ENCODE measurements at places on chromosomes 12 and 14.

DNA sequence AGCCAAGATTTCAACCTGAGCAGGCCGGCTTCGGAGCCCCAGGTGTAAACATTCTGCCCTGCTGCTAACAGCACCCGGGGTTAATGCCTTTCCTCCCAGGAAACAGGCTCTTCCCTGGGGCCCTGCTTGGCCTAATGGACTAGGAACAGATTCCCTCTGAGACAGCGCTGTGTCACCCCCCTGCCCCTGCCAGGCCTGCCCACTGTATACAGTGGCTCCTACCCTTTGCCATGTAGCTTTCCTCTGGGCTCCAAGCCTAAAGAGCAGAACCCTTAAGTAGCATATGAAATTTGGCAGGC, 28.3 kb upstream of the BCDIN3D start:
- DNase-seq, result no peak

DNA sequence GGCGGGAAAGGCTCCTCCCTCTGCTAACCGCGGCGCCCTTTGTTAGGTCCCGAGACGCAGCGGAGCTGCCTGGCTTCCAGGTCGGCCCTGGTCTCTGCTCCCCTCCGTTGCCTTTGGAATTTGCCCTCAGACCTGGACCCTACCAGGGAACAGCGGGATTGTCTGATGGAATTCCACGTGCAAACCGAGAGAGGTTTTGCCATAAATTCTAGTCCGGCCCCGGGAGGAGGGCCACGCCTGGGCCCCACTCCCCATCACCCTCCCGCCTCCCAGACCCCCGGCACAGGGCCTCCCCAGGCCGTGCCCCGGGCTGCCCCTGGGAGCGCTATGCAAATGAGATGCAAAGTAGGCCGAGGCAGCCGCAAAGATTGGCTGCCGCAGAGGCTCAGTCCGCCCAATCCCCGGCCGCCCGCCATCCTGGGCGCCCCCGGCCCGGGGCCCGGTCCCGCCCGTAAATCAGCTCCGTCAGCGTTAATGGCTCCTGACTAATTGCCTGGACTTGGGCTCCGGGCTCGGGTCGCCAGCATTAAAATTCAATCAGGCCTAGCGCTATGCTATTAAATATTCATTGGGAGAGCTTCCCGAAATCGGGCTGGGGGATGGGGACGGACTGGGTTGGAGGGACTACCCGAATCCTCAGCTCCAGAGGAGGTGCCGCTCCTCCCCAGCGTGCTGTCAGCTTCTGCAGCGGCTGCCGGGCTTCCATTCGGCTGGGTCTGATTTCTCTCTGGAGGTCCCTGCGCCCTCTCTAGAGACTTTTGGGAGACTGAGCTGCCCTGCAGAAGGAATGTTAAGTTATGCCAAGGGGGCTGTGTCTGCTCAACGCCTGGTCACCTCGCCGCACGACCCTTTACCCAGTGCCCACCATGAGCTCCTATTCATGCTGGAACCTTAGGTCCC, 15.7 kb upstream of the FIGNL2 start:
- no peak for DNase-seq

- no peak for DNase-seq
Observed at GRCh38 chr12:79661629-79662028, 29.1 kb downstream of the PAWR start.

DNA sequence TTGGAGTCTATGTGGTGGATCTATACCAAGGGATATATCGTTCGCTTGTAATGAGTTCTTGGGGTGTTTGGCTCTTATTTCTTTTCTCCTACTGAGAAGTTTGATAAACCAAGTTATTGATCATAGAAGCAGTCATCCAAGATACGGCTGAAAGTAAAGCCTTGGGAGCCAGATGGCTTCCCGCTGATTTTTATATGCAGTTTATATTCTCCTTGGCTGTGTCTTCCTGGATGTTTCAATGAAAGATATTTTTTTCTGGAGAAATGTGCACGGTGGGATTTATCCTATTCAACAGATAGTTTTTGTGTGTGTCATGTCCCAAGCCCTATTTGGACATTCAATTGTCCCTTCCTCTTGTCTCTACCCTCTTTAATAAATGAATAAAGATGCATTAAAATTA, 289.0 kb downstream of the ERC1 start:
- DNase-seq, result no peak

- DNase-seq, result no peak
Observed at GRCh38 chr14:39447175-39447661, 15.0 kb upstream of the FBXO33 start.

DNA sequence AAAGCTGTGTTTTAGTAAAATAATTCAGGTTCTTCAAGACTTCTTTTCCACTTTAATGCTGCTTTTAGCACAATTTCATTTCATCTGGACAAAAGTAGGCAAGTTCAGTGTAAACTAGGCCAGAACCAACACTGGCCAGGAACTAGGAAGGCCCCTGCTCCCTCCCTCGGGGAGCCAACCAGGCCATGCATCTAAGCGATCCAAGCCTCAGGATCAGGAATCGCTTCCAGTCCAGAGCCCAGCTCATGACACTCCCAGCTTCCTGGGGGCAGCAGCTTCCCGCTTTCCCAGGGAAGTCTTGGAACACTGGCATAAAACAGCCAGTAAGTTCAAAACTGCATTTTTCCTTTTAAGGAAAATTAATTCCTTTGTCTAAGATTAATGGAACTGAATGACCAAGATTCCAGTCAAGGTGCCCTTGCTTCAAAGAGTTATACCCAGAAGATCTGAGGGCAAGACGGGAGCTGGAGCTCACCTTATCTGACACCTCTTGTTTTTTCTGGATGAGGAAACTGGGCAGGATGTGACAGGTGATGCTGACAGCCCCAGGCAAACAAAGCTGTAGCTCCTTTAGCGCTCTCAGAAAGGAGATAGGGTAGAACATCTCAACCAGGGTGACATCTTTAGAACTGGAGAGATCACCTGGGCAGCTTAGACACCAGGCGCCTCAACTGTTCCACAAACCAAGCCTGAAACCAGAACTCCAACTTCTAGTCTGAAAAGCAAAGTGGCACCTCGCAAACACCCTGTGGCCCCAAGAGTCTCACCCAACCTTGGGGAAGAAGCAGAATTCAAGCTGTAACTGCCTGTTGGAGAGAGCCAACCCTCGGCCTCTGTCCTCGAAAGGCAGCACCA, 61.4 kb upstream of the PNMA1 start:
- no peak for DNase-seq

GRCh38 chr14:22802860-22803686, 12.2 kb downstream of the SLC7A7 start:
- no peak for DNase-seq

- DNase-seq, result no peak
Observed at GRCh38 chr14:102295270-102295669, 9.7 kb downstream of the MOK start.

- no peak for DNase-seq
Observed at GRCh38 chr12:108890208-108890607, 10.3 kb downstream of the DAO start.

DNA sequence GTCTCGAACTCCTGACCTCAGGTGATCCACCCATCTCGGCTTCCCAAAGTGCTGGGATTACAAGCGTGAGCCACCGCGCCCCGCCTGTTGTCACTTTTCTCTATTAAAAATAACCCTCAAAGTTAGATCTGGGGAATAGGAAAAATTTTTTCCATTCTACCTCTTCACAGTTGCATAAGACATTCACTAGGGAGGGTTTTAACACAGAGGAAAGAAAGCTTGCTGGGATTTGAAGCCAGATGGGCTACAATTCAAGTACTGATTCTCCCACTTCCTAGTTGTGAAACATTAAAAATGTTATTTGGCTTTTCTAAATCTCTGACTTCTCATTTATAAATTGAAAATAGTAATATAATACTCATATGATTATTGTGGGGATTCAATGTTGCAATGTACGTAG, 23.3 kb upstream of the SLC15A5 start:
- DNase-seq, result no peak

DNA sequence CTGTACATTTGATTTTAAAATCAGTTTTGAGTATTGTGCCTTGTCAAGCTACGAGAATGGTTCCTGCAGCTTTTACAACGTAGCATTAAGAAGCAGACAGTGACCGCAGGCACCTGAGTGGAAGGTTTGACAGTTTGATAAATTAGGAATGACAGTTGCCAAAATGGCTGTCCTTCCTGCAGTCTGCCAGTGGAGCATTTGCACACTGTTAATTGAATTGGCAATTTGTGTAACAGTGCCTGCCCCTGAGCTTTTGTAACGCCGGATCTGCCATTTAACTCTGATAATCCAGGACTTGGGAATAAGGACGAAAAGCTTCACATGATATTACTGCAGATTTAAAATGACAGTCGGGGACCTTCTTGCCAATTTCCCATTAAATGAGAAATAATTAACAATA, 385.3 kb downstream of the NPAS3 start:
- no peak for DNase-seq

- DNase-seq, result no peak
Observed at GRCh38 chr12:93134893-93135285, 205.8 kb upstream of the EEA1 start.

DNA sequence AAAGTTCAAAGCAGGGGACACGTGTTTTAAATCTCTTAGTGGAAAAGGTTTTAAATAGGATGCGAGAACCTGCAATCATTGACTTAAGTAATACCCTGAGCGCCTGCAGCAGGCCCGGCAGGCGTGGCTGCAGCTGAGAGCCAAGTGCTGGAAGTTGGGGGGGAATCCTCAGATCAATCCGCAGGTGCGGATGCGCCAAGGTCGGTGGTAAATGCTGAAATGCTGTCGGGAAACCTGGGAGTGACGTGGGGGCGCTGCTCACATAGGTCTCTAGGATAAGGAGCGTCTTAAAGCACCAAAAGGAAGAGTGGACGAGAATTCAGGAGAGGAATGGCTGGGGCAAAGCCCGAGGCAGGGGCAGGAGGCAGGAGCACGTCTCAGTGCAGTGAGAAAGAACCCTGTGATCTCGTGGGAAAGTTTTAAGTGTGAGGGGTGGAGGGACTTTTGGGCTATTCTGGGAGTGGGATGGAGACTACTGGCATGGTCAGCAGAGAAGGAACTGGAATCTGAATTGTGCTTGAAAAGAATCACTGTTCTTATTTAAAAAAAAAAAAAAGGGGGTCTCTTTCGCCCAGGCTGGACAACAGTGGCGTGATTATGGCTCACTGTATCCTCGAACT, 883 bp upstream of the CDCA4 start:
- no peak for DNase-seq

- no peak for DNase-seq
Observed at GRCh38 chr14:48584031-48584430, 908.6 kb upstream of the MDGA2 start.

DNA sequence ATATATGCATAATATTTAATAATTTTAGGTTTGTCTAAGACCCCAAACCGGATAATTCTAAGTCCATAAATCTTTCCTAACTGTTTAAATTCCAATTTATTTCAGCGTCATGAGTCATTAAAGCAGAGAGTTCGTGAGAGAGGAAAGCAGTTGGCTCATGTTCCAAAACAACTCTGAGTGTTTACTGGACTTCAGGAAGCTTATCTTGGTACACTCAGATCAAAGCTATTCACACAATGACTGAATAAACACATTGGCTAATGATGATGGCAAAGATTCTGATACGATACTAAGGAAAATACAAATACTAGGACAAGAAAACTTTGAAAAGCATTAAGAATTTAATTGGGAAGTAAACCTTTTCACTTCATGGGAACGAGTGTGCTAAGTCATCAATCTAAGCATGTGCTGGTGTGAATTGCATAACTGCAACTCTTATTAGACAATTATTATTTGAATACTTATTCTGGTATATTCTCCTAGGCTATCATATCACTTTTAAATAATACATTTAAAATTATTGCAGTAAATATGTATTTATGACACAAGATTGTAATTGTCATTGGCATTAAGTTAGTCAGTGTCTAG, 34.8 kb upstream of the CLEC14A start:
- DNase-seq, result no peak

GRCh38 chr12:90842477-90842876, 112.5 kb downstream of the CCER1 start:
- DNase-seq, result no peak

GRCh38 chr14:46306267-46306666, 345.3 kb downstream of the RPL10L start:
- DNase-seq, result no peak

- no peak for DNase-seq
Observed at GRCh38 chr12:122545855-122546254, 18.8 kb downstream of the KNTC1 start.

DNA sequence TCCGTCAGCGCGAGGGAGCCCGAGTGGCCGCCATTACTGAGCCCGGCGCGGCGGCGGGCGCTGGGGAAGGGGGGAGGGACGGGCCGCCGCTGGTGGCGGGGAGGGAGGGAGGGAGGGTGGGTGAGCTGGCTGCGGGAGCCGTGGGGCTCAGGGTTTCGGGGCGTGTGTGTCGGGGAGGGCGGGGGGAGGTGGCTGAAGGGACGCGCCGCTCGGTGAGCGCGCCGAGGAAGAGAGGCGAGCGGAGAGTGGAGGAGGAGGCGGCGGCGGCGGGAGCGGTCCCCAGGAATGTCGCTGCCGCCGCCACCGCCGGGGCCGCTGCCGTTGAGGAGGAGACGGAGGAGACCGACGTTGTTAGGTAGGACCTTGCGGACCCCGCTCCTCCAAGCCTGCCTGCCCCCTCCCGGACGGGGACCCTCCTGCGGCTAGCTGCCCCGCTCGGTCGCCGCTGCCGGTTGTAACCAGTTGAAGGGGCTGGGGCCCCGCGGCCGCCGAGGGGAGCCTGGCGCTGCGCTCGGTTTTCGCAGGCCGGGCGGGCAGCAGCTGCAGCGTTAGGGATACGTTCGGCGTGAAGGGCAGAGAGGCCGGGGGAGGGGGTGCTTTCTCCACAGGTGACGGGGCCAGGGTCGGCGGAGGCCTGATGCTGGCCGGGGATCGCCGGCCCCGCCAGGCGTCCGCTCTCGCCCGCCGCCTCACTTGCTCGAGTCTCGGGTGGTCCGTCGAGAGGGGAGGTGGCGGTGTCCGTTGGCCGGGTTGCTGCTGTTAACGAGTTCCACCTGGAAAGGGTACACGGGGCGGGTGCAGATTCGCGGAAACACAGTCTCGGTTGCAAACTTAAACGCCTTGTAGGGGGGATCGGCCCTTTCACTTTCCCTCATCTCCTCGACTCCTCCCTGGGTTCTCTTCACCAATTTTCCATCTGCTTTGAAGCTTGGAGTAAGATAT, at the start of gene ARHGAP5:
Gene ARHGAP5 (plus strand): TSS at position 224 of the 942 bp plus-strand sequence. CDS start 13,366 bp downstream, outside the sequence.
- no peak for DNase-seq

DNA sequence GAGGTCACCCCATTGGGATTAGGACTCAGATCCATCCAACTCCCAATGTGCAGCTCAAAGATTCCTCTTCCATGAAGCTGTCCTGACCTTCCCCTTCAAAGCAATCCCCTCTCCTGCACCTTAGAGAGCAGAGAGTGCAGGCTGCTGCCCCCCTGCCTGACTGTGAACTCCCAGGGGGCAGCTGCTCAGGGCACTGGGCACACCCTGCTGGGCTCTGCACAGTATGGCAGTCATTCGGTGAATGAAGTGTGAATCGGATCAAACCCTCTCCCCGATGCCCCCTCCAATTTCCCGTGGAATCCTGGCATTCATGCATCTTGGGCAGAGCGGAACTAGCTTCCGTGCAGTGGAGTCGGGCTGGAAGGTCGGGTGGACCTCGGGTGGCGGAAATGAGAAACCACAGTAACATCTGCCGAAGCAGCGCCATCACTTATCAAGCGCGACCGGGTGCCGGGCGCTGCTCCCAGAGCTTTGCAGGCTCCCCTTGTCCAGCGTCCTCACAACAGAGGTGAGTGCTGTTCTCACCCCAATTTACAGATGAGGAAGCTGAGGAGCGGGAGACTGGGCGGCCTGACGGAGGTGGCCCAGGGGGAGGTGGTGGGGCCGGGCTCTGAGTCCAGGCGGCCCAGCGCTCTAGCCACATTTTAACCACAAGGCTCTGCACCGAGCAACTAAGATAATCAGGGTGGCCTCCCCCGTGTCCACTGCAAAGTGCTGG, 14.7 kb downstream of the GALNT9 start:
- no peak for DNase-seq

GRCh38 chr12:93006471-93007208, 77.5 kb upstream of the EEA1 start:
- no peak for DNase-seq

- DNase-seq, result no peak
Observed at GRCh38 chr12:49864798-49865090, 21.8 kb upstream of the BCDIN3D start.

All from stimulated activated CD8-positive, alpha-beta memory T cell treated with anti-CD3 and anti-CD28 coated beads, Interleukin-15, amount 100 ng/mL, for 1 hour (primary cell).